CD4-positive, CD25-positive, alpha-beta regulatory T cell (primary cell): ENCODE measurements at places on chromosomes 4 and X.

DNA sequence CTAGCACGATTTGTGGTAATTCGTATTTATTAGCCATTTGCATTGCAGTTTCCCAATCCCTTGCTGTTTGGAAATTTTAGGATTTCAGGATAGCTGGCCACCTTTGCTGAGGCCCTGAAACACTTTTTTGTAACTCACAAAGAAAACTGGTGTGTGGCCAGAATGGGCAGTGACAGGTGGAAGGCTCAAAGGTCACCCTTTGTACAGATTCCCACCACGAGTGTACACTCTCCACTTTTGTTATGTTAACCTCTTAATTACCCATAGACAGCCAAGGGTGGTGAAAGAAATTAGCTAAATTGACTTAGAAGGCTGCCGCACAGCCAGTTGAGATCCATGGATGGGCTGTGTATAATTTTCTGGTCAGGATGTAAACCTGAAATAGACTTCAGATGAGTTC lies 109.7 kb upstream of the ARX start:
- no peak overlapping the region for H3K4me3 ChIP-seq
- DNase-seq = no peak
- H3K4me1 ChIP-seq = no peaks in the 10 kb centered on the region
- H3K36me3 ChIP-seq = no peaks in the 10 kb centered on the region

- DNase-seq = no peak
- H3K4me1 ChIP-seq = no peaks in the 10 kb centered on the region
- H3K27me3 ChIP-seq = no peaks in the 10 kb centered on the region
- no peak overlapping the region for H3K27ac ChIP-seq
- H3K4me3 ChIP-seq = no peak overlapping the region
- no peaks in the 10 kb centered on the region for H3K36me3 ChIP-seq
These were observed 231.0 kb downstream of the SPOCK3 start for GRCh38 chr4:167003326-167003725.

DNA sequence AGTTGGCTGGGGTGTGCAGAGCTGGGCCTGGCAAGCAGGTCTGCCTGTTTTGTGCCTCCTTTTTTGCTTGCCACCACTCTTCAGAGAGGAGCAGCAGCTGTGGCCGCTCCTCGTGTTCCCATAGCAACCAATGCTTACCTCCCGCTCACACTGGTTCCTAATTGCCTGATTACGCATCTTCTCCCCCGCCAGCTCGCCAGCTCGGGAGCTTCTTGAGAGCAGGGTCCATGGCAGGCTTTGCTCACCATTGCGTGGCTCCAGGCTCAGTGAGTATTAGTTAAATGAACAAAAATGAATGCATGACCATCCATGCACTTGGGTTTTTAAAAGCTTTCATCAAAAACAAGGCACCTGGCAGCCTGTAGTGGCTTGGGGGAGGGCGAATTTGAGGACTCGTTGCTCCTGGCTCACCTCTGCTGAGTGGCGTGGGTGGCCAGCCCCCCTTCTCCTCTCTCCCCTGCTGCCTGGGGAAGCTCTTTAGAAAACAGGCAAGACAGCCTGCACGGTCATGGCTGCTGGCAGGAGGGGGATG lies 14.2 kb upstream of the PJA1 start:
- H3K36me3 ChIP-seq = no peaks in the 10 kb centered on the region
- DNase-seq = no peak
- H3K27ac ChIP-seq = no peak overlapping the region
- no peaks in the 10 kb centered on the region for H3K27me3 ChIP-seq
- H3K4me1 ChIP-seq = no peaks in the 10 kb centered on the region

GRCh38 chrX:120790118-120790517 lies 85.5 kb downstream of the CT47B1 start:
- no peak overlapping the region for H3K27ac ChIP-seq
- peaks cover 2% of the 10 kb centered on the region for H3K27me3 ChIP-seq
- H3K4me3 ChIP-seq = peak overlapping the region; percentile 26
- peak; percentile 71 for DNase-seq

DNA sequence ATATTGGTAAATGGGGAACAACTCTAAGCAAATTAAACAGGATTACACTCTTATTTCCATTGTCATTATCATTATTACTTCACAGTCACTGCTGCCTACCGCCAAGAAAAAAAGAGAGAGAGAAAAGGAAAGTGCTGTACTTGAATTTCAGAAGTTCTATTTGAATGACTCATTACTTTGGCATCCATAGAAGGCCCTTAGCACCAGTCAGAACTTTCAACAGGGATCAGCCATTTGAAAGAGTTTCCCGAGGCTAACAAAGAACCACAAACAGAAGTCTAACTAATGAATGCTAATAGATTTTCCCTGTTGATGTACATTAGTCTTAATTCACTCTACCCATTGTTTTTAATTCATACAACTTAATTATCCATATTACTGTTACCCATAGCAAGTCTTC lies 116.3 kb downstream of the SHROOM4 start:
- DNase-seq = no peak
- H3K27me3 ChIP-seq = no peaks in the 10 kb centered on the region
- H3K36me3 ChIP-seq = no peaks in the 10 kb centered on the region
- no peak overlapping the region for H3K27ac ChIP-seq

- H3K27ac ChIP-seq = no peak overlapping the region
- no peaks in the 10 kb centered on the region for H3K4me1 ChIP-seq
- H3K36me3 ChIP-seq = no peaks in the 10 kb centered on the region
- DNase-seq = no peak
These were observed 1183.0 kb downstream of the TECRL start for GRCh38 chr4:63226229-63226628.

DNA sequence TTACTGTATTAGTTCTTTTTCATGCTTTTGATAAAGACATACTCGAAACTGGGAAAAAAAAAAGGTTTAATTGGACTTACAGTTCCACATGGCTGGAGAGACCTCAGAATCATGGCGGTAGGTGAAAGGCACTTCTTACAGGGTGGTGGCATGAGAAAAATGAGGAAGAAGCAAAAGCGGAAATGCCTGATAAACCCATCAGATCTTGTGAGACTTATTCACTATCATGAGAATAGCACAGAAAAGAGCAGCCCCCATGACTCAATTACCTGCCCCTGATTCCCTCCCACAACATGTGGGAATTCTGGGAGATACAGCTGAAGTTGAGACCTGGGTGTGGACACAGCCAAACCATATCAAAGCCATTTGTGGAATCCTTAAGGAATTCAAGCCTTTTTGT lies 1238.9 kb downstream of the ADGRL3 start:
- no peak overlapping the region for H3K27ac ChIP-seq
- no peak overlapping the region for H3K4me3 ChIP-seq
- H3K4me1 ChIP-seq = no peaks in the 10 kb centered on the region
- H3K36me3 ChIP-seq = no peaks in the 10 kb centered on the region
- H3K27me3 ChIP-seq = no peaks in the 10 kb centered on the region

- H3K4me3 ChIP-seq = no peak overlapping the region
- H3K27ac ChIP-seq = no peak overlapping the region
- no peaks in the 10 kb centered on the region for H3K27me3 ChIP-seq
These were observed 128.5 kb downstream of the LARP7 start for GRCh38 chr4:112765317-112765974.

DNA sequence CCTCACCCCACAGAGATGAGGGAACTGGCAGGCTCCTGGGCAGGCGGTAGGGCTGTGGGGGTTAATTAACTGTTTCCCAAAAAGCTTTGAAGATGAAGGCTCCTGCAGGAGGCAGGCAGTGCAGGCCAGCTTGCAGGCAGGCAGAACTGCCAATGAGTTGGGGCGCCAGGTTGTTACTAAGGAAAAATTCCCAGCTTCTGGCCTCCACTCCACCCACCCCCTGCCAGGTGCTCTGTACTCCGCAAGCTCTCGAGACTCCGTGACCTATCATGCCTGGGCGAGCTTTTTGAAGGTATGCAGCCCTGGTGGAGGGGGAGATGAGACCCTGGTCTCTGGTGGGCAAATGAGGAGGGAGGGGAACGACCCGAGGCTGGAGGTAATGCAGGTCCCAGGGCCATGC lies 41.8 kb downstream of the PJA1 start:
- H3K27me3 ChIP-seq = no peaks in the 10 kb centered on the region
- H3K4me1 ChIP-seq = no peaks in the 10 kb centered on the region
- no peak for DNase-seq

DNA sequence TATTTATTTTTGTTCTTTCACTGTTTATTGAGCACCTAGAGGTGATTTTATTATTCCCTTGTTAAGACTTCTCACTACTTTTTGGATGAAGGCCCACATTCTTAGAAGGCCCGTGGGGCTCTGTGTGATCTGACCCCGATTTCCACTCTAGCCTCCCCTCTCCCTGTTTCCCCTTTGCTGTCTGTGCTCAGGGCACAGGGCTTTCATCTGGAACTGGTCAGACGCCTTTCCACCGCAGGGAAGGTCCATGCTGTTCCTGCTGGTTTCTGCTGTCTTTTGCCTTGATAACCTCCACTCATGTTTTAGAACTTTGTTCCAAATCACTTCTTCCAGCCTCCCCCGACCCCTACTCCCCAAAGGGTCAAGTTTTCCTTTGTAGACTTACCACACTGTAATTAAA lies 31.3 kb upstream of the ANAPC4 start:
- no peaks in the 10 kb centered on the region for H3K27me3 ChIP-seq
- H3K36me3 ChIP-seq = peaks cover 5% of the 10 kb centered on the region
- no peaks in the 10 kb centered on the region for H3K4me1 ChIP-seq

DNA sequence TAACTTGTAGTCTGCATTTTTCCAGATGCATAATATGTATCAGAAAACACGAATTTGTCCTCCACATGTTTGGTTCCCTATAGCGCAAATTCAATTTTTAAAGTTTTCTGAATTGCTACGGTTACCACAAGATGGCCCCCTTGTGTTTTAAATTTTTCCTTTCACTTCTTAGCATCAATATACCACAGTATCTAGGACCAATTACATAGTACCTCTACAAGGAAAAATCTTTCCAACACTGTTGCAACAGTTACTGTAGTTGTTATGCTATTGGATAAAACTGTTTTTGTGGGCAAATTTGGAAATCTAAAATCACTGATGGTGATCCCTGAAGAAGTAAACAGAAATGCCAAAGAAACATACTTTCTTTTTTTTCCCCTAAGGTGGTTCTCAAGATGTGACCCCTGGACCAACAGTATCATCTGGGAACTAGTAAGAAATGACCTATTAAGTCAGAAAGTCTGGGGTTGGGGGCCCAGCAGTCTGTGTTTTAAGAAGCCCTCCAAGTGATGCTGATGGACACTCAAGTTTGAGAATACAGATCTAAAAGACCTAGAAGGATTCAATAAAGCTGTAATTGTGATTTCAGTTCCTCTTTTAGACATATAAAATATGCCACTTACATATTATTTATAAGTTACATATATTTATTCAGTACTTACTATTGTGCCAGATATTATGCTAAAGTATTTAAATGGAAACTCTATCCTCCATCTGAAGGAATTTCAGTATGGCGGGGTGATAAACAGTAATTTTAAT lies 3.1 kb downstream of the ZGRF1 start:
- DNase-seq = peak; percentile 53
- no peaks in the 10 kb centered on the region for H3K36me3 ChIP-seq
- peaks cover 11% of the 10 kb centered on the region for H3K4me1 ChIP-seq
- peak overlapping the region; percentile 64 for H3K4me3 ChIP-seq
- peak overlapping the region; percentile 49 for H3K27ac ChIP-seq

- no peaks in the 10 kb centered on the region for H3K36me3 ChIP-seq
- no peak overlapping the region for H3K27ac ChIP-seq
- H3K4me1 ChIP-seq = no peaks in the 10 kb centered on the region
- H3K4me3 ChIP-seq = no peak overlapping the region
These were observed 33.8 kb upstream of the SPANXN1 start for GRCh38 chrX:145213504-145213903.

- no peak overlapping the region for H3K4me3 ChIP-seq
- peaks cover 2% of the 10 kb centered on the region for H3K27me3 ChIP-seq
These were observed 133.3 kb upstream of the ZIC3 start for GRCh38 chrX:137432609-137433008.

- H3K36me3 ChIP-seq = no peaks in the 10 kb centered on the region
- DNase-seq = no peak
- H3K27ac ChIP-seq = no peak overlapping the region
- H3K4me3 ChIP-seq = no peak overlapping the region
These were observed 75.4 kb downstream of the FAM13A start for GRCh38 chr4:88981556-88981955.

GRCh38 chrX:103423955-103424638 lies 47.8 kb downstream of the BEX3 start:
- no peaks in the 10 kb centered on the region for H3K36me3 ChIP-seq
- DNase-seq = no peak
- no peak overlapping the region for H3K27ac ChIP-seq
- H3K4me3 ChIP-seq = no peak overlapping the region
- no peaks in the 10 kb centered on the region for H3K27me3 ChIP-seq
